Esophagus squamous epithelium (tissue), 5 donors: ENCODE measurements at places on chromosomes 12 and 14.

GRCh38 chr14:104224506-104225277, 86.3 kb downstream of the KIF26A start:
- DNase-seq = no peak

GRCh38 chr12:92145481-92145730, 240 bp downstream of the BTG1 start:
- DNase-seq = no peak

GRCh38 chr12:57452181-57452936, 2.7 kb upstream of the INHBE start:
- DNase-seq = no peak

GRCh38 chr14:36582874-36583241, 444 bp upstream of the NKX2-8 start:
- no peak for DNase-seq

GRCh38 chr12:17588968-17589367, 501.0 kb downstream of the RERGL start:
- DNase-seq = no peak

DNA sequence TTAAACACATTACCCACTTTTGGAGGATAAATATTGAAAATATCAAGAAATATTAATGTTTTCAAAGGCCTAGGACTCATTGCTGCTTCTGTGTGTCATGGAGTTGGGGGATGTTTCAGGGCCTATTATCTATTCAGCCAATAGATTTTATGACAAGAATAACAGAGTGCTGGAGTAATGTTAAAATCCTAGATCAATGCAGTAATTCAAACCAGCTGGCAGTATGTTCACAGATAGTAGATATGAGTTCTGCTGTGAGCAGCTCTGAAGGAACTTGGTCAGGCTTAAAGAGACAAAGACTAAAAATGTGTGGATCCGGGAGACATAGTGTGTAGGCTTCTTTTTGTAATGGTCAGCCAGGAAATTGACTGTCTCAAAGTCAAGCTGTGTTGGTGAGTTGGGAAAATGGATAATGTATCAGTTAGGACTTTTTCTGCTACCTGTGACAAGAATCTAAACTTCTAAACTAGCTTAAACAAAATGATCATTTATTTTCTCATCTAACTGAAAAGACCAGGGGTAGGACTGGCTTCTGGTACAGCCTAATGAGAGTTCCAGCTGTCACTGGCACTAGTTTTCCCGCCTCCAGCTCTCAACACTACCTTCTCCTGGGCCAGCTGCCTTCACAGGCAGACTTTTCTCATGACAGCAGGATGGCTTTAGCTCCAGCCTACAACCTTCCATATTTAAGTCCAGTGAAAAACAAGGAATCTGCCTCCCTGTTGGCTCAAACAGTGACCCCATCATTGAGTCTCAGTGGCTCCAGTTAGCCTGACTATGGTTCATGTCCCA, 16.3 kb upstream of the POLR3B start:
- no peak for DNase-seq

DNA sequence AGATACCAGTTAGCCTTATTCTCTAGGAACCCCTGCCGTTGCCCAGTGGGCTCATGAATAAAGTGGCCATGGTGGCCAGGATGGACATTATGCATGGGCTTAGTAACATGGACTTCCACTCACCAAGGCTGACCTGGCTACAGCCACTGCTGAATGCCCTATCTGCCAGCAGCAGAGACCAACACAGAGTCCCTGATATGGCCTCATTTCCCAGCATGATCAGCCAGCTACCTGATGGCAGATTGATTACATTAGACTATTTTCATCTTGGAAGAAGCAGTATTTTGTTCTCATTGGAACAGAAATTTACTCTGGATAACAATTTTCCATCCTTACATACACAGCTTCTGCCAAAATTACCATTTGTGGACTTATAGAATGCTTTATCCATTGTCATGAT, 16.2 kb upstream of the LPCAT3 start:
- DNase-seq = no peak

GRCh38 chr12:57752668-57753000, 524 bp upstream of the CDK4 start:
- no peak for DNase-seq

DNA sequence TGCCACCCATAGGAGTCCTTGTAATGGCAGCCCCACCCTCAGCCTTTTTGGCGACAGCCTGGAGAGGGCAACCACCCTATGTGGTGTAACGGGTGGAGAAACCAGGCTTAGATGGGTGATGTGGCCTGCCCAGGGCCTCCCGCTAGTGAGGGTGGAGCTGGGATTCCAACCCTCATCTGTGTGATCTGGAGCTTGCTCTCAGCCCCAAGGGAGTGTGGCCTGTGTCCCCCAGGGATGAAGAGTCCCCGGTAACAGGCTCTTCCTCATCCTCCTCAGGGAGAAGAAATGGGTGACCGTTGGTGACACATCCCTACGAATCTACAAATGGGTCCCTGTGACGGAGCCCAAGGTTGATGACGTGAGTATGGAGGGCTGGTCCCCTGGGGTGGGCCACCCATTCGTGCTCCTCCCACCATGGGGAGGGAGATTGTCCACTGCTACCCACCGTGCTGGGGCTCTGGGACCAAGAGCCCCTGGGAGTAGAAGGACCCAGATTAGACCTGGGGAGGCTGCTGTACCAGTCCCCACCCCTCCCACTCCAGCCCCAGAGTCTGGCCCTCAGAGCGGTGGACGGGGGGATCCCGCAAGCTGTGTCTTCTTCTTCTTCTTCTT, 8.8 kb downstream of the BCL7A start:
- no peak for DNase-seq

DNA sequence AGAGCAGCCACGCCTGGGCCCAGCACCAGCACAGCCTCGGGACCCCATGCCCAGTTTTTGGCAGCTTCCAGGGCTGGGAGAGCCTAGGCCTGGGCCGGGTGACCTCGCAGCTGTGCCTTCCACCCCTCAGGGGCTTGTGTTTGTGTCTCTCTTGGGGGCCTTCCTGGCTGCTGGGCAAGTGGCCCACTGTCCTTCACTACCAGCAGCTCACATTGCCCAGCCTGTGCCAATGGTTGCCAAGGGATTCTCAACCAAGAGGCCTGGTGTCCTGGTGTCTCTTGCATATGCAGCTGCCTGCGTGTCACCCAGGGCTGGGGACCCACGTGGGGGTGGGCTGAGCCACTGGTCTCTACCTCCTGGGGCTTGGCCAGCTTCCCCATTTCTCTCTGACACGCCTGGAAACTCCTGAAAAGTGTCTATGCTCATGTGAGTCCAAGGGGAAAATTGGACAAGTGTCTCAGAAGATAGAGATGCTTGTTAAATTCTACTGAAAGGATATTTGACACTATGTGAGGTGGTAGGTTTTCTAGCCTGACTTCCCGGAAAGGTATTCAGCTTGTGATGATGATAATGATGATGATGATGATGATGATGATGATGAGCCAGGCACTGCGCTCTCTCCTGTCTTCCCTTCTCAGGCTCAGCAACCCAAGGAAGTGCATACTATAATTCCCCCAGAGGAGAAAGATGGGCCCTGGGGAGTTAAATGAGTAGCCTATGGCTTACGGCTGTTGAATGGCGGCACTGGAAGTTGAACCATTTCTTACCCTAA, 48.8 kb upstream of the ESRRB start:
- DNase-seq = no peak

DNA sequence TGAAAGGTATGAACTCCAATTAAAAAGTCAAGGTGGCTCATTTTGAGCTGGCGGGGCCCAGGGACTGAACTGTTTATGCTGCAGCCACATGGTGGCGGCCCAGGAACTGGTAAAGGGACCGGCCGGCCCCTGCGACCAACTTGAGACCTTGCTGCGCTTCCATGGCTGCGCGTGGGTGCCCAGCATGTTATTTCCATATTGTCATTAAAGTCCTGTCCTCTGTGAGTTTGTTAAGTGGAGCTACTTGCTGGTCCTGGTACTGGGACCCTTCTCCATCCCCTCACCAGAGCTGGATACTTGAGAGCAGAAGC, 62.3 kb downstream of the BEGAIN start:
- no peak for DNase-seq

- no peak for DNase-seq
Measured at GRCh38 chr14:100889641-100890040, 13.9 kb downstream of the RTL1 start.

- no peak for DNase-seq
Measured at GRCh38 chr12:52585066-52585465, 11.4 kb upstream of the KRT74 start.

GRCh38 chr14:50469982-50470381, 62.4 kb downstream of the MAP4K5 start:
- no peak for DNase-seq

- no peak for DNase-seq
Measured at GRCh38 chr12:58443273-58443980, 476.9 kb downstream of the LRIG3 start.

DNA sequence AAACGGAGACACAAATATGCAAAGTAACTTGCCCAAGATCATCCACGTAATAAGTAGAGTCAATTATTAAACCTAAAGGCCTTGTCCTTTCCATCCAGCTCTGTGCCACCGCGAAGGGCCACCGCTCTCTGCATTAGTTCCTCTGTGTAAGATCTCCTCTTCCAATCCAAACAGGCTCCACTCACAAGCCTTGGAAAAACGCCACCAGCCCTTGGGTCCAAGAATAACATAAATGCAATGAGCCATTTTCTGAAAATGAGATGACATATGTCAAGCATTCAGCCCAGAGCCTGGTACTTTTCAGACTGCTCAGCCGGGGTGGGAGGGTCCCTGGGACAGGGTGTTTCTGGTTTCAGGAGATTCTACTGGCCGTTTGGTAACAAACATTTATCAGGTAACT, 30.0 kb downstream of the DGLUCY start:
- DNase-seq = no peak

- no peak for DNase-seq
Measured at GRCh38 chr14:35695647-35696046, 113.4 kb downstream of the RALGAPA1 start.

GRCh38 chr12:21476949-21477348, 24.5 kb downstream of the RECQL start:
- no peak for DNase-seq

GRCh38 chr14:26595926-26596542, 1.8 kb downstream of the NOVA1 start:
- DNase-seq = no peak

- no peak for DNase-seq
Measured at GRCh38 chr12:113284751-113285150, 50.2 kb downstream of the SLC8B1 start.

DNA sequence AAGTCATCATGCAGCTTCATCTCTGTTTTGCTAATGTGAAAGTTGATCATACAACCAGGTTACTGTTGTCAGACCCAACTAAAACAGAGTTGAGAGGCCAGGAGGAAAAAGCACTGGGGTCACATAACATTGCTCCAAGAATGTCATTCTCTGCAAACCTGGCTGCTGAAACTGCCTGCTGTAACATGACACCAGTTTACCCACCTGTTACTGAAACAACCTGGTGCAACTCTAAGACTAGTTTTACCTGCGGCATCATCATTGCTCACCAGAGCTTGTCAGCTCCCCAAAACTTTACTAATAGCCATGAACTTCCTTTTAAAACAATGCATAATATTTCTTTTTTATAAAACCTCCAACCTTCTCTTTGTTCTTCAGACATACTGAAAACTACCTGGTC, 30.7 kb upstream of the DEGS2 start:
- DNase-seq = no peak

DNA sequence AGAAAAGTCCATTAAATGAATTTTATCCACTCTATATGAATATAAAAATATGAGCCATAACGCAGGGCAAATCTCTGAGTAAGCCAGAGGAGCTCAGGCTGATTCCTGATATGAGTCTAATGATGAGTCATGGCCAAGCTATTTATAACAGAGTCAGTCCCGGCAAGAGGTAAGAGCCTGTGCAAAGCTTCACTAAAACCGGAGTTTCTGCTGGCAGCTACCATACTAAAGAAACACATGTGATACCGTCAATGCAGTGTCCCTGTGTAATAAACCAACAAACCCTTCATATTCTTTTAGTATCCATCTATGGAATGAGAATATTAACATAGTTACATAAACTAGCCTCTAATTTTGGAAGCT, 319.4 kb downstream of the KCNC2 start:
- DNase-seq = no peak
